ENCODE measurements at places on chromosomes 11 and 22.

DNA sequence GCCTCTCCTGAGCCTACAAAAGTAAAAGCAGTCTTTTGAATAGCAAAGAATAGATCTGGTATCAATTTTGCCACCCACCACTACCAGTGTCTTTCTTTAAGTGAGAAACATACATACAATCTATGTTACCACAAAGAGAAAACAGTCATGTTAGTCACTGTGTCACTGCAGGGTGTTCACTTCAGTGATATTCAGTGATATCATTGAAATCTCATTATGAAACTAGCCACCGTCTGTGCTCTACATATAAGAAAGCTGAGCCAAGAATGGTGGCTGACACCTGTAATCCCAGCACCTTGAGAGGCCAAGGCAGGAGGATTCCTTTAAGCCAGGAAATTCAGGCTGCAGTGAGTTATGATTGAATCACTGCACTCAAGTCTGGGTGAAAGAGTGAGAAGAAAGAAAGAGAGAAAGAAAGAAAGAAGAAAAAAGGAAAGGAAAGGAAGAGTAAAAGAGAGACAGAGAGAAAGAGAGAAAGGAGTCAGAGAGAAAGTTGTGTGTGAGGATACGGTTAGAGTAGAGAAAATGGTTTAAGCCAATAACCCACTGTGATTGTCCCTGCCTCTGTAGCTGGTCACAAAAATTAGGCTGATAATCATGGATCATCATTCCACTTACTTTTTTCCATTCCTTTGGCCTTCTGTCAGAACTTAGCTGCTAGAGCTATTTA, 847.1 kb downstream of the FAM181B start:
- no peak for DNase-seq

DNA sequence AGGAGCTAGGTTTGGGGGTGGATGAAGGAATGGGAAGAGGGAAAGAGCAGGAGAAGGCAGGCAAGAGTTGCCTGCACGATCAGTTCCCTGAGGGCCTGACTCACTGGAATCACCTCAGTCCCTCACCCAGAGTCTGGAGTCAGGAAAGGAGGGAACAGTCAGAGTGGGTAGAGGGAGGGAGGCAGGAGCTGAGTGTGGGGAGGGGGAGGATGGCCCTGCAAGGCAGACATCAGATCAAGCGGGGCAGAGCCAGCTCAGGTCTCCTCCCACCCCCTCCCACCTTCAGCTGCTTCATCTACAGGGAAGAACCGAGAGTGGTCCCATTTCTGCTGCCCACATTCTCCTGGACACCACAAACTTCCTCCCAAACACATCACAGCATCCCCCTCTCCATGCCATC, 58.9 kb downstream of the PDE2A start:
- DNase-seq, result no peak

- no peak for DNase-seq
Measured at GRCh38 chr11:26556582-26556981, 15.5 kb downstream of the MUC15 start.

DNA sequence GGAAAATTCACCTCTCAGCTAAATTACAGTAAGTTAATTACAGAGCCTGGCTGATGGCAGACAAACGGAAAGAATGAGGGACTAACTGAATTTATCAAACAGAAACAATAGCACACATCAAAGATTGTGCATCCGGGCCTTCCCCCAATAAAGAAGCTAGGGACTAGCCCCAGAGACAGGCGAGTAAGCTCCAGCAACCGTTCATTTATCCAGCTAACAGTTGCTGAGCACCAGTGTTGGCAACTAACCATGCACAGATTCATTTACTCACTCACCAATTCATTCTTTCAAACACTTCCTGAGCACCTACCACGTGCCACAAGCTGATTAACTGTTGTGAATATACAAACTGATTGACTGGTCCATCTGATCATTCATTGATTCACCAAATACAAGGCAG, 51.2 kb downstream of the SMCO4 start:
- DNase-seq, result no peak

- no peak for DNase-seq
Measured at GRCh38 chr11:112949781-112950575, 11.2 kb upstream of the NCAM1 start.

- no peak for DNase-seq
Measured at GRCh38 chr11:88909500-88909899, 156.3 kb downstream of the GRM5 start.

- no peak for DNase-seq
Measured at GRCh38 chr11:119730789-119731386, 1.9 kb upstream of the NECTIN1 start.

GRCh38 chr11:75014129-75014528, 25.4 kb downstream of the NEU3 start:
- no peak for DNase-seq

All from stimulated activated CD8-positive, alpha-beta memory T cell treated with anti-CD3 and anti-CD28 coated beads, Interleukin-15, amount 100 ng/mL, for 24 hours (primary cell).